ENCODE measurements at places on chromosomes 5 and 9. TPM values are rescaled to one million over a fixed set of nuclear protein-coding genes. Genes with fewer than 3 reads are reported as not detected.

The GTF2H2C gene
- 14.2 TPM for total RNA-seq

The SPATA31A7 gene
- total RNA-seq = not detected

DNA sequence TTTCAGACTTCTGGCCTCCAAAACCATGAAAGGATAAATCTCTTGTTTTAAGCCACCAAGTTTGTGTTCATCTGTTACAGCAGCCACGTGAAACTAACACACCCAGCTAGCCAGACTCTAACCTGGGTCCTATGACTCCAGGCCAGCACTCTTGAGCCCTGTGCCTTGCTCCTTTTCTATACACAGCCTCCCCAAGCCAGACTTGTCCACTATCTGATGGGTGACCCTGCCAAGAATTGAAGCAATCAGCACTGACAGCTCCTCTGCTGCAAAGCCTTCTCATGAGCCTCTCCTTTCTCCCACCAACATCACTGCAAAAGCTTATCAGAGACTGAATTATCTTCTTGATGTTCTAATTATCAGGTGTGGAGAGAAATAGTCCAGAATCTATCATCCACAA is 41.4 kb downstream of the SIL1 start:
- no peak for DNase-seq

The IER5L gene
- total RNA-seq = 16.1 TPM

DNA sequence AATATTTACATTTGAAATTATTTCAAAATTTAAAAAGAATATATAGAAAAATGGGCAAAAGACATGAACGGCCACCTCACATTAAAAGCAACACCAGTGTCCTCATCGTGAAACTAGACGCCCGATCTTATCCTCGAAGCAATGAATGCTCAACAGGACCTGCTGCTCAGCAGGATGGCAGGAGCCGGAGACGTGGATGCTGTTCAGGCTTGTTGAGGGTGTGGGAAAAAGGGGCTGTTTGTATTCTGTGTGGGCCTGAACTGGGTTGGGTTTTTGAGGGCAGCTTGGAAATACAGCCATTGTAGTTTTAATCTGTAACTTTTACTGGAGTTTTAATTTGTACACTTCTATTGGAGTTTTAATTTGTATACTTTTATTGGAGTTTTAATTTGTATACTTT is 20.3 kb downstream of the EXOC3 start:
- peak; percentile 77 for DNase-seq

The WDR36 gene
- 21.3 TPM for total RNA-seq

- DNase-seq = no peak
These were observed 61.5 kb downstream of the SPRY4 start for GRCh38 chr5:142263346-142263745.

The SCGB3A1 gene
- 2.6 TPM for total RNA-seq

The PANK3 gene
- 33.2 TPM for total RNA-seq

DNA sequence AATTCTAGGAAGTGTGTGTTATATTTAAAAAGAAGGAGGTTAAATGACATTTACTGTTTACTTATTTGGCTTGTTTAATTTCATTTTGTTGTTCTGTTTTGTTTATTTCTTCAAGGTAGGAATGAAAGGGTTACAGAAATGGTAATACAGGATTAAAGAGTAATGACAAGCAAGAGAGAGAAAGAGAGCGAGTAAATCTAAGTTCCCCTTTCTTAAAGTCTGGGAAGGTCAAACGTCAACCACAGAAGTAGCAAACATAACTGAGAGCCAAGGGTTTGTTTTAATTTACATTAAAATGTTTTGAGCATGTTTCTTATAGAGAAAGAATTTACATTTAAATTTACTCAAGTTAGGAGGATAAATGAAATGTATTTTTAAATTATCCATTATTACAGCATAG is 18.7 kb downstream of the HCN1 start:
- no peak for DNase-seq

DNA sequence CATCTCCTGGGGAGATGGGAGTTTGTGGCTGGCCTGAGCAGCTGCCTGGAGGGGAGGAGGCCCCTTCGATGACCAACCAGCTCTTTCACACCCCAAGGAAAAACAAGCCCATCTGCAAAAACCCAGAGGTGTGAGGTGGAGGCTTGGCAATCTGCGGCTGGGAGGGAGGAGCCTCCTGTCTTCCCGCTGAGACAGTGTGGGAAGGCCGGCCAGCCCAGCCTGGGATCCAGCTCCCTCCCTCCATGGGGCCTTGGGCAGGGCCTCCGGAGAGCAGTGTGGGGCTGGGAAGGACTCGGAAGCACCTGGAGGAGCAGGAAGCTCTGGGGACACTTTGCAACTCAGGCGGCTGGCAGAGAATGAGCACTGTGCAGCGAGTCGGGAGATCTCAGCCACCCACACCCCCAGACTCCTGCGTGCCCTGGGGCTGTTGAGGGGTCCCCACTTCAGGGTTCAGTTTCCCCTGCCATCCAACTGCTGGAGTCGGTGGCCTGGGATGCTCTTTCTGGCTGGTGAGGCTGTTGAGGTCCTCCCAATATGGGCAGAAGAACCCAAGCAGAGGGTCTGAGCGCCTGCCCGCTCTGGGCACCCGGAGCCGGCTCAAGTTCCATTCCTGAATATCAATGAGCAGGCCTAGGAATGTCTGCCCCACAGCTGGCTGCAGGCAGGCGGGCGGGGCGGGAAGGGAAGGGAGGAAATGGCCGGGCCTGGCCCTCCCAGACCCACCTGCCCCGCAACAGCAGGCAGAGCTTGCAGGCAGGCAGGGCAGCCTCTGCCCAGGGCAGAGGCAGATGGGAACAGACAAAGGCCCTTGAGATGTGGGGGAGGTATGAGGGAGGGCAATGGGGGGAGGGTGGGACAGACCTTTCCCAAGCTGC is 101.1 kb downstream of the FGF18 start:
- DNase-seq = no peak

The C9orf50 gene
- not detected for total RNA-seq

GRCh38 chr5:116531635-116532034 is 43.0 kb downstream of the SEMA6A start:
- no peak for DNase-seq

The COMMD10 gene
- 14.3 TPM for total RNA-seq

DNA sequence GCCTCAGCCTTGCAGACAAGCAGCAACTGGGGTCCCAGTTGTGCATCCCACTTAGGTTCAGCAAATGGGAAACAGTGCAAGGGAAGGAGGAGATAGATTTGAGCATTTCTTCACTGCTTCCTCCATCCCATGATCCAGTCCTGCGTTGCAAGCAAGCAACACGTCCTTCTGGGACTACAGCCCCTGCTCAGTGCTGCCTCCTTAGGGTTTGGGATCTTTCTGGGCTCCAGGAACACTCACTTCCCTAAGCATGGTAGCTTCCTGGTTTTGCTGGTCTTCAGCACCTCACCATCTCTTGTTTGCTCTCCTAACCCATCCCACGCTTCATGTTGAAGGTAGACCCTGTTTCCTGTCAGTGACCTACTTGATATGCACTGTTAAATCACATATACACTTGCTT is 444.7 kb downstream of the MED10 start:
- no peak for DNase-seq

GRCh38 chr5:40428126-40428525 is 251.6 kb upstream of the PTGER4 start:
- DNase-seq = peak; percentile 49

- DNase-seq = no peak
These were observed 68.9 kb downstream of the LURAP1L start for GRCh38 chr9:12843735-12844134.

DNA sequence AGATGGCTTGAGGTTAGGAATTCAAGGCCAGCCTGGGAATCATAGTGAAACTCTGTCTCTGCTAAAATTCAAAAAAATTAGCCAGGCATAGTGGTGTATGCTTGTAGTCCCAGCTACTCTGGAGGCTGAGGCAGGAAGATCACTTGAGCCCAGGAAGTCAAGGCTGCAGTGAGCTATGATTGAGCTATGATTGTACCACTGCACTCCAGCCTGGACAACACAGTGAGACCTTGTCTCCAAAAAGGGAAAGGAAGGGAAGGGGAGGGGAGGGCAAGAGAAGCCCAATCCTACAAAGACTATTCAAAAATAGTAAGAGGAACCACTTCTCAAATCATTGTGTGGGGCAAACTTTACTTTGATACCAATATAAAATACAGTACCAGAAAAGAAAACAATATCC is 11.2 kb downstream of the SEMA4D start:
- peak; percentile 3 for DNase-seq

GRCh38 chr5:56339732-56340131 is 106.6 kb upstream of the ANKRD55 start:
- DNase-seq = no peak

The RC3H2 gene
- 24.2 TPM for total RNA-seq

- DNase-seq = no peak
These were observed 189.2 kb downstream of the NDUFS4 start for GRCh38 chr5:53749621-53750020.

The PCDHB11 gene
- 1.2 TPM for total RNA-seq

DNA sequence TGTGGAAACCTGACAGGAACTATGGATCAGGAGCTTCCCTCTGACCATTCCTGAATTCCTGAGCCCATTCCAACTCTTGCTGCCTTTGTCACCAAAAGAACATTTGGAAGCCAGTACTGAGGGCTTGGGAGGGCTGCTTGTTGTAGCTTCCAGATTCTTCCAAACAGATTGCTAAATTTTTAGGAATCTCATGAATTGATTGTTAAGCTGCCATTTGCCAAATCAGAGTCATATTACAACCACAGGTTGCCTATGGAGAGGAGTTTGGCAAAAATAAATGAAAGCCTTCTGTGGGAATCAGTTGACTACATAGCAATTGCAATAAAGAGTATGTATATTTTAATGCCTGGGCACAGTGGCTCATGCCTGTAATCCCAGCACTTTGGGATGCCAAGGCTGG is 39.2 kb upstream of the SLC28A3 start:
- DNase-seq = no peak

The CARTPT gene
- total RNA-seq = not detected

- no peak for DNase-seq
These were observed 90.8 kb upstream of the IRX4 start for GRCh38 chr5:1973391-1974013.

DNA sequence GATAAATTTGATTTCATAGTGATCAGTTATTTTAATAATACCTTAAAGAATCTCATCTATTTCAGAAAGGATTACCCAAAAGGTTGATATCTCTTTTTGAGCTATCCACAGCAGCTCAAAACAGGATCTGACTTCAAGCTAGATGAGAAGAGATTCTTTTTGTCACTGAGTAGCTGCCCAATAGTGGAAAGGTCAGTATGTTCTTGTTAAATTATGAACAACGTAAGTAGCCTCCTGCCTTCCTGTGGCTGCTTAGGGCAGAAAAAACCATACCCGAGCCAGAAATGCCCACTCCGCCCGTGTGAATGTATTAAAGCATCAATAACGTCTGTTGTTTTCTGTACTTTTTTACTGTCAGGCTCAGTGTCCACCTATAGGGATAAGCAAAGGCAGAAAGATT is 51.3 kb upstream of the PRUNE2 start:
- no peak for DNase-seq

GRCh38 chr5:132103332-132103951 is 29.9 kb downstream of the CSF2 start:
- peak; percentile 91 for DNase-seq

Measured in lower leg skin (tissue), 4 donors.